ENCODE measurements at places on chromosomes 6 and 20. TPM values are rescaled to one million over a fixed set of nuclear protein-coding genes. Genes with fewer than 3 reads are reported as not detected.
A peak's percentile ranks its signal among the peaks of the same experiment; 100 is the strongest.

DNA sequence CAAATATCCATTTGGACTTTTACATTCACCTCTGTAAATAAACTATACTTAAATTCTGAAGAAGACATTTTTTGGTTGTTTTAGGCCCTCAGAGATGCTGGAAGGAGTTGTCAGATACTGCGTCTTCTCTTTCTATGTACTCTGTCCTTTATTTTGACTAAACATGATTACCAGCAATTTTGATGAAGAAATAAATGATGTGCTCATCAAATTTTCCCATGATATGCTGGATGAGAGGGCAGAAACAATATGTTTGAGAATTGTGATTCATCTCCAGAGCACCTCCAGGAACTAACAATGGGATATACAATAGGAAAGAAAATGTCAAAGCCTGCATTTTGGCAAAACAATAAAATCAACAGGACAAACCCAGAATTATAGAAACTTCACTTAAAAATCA lies 481.6 kb upstream of the HS3ST5 start:
- DNase-seq, result no peak

- DNase-seq, result no peak
Observed at GRCh38 chr6:39567091-39567490, 158.1 kb downstream of the KIF6 start.

GRCh38 chr20:2114990-2115681 lies 13.5 kb downstream of the STK35 start:
- no peak for DNase-seq

DNA sequence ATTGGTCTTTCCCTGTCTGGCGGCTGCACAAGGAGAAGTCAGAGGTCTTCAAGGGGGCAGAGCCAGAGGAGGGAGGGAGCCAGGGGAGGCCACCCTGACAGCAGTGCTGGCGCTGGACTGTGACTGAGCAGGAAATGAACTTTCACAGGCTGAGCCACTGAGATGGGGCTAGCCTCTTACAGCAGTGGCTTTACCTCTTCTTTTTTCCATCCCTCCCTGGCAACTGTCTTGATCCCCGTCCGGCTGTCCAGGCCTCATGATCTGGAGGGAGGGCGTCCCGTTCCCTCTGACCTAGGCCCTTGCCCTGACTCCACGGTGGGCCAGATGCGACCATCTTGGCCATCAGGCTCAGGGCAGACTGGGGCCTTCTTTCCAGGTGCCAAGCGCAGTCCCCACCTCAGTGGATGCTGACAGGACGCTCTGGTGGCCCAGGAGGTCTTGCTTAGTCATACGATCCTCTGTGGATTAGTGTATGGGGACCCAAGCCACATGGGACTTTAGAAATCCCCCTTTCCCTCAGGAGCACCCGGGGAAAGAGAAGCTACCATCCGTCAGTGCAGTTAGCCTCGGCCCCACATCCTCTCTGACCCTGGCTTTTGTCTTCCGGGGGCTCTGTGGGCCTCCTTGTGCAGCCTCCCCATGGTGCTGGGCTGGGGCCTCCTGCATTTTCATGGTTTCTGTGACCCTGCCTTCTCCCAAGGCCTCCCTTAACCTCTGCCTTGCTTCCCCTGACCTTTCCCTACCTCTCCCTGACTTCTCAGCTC lies 57.4 kb upstream of the CCDC167 start:
- no peak for DNase-seq

DNA sequence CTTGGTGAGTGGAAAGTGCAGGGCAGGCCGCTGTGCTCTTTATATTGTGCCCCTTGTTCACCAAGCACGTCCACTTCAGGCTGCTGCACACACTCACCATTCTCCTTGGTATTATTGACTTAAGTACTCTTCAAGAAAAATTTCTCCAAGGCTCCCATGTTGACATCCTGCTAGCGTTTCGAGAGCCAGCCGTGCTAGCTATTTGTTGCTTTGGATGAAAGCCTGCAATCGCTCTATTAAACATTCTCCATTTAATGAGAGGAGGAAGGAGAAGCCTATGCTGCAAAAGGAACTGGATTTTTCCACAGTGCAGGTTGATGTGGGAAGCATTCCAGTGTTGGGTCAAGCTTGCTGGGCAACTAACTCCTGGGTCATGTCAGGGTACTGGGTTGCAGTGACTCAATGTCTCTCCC lies 113.5 kb downstream of the CD83 start:
- DNase-seq, result no peak

Gene CALHM6
- total RNA-seq, result 1.7 TPM

- peak; percentile 43 for DNase-seq
Observed at GRCh38 chr6:83193747-83194566, 800 bp downstream of the RWDD2A start.

- no peak for DNase-seq
Observed at GRCh38 chr20:3121271-3121911, 36.9 kb upstream of the AVP start.

Gene THBS2
- 194 TPM for total RNA-seq

Gene TTLL9
- total RNA-seq, result not detected

Gene ARFGEF3
- total RNA-seq, result 5.1 TPM

- DNase-seq, result no peak
Observed at GRCh38 chr6:122449069-122449468, 22.5 kb downstream of the SERINC1 start.

Gene ADGRG6
- 0.64 TPM for total RNA-seq

DNA sequence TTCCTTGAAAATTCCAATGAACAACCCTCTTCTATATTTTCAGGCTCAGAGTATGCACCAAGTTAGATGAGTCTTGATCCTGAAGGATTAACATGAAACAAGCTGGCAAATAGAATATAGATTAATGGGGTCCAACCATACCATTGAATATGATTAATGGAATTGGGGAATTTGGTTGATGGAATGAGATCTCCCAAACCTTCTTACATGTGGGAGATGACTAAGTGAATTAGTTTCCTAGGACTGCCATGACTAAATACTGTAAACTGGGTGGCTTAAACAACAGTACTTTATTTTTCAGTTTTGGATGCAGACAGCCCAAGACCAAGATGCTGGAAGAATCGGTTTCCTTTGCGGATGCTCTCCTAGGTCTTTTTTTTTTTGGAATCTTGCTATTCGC lies 347.0 kb downstream of the QKI start:
- DNase-seq, result no peak

GRCh38 chr6:13479971-13480434 lies 7.4 kb downstream of the GFOD1 start:
- DNase-seq, result no peak

DNA sequence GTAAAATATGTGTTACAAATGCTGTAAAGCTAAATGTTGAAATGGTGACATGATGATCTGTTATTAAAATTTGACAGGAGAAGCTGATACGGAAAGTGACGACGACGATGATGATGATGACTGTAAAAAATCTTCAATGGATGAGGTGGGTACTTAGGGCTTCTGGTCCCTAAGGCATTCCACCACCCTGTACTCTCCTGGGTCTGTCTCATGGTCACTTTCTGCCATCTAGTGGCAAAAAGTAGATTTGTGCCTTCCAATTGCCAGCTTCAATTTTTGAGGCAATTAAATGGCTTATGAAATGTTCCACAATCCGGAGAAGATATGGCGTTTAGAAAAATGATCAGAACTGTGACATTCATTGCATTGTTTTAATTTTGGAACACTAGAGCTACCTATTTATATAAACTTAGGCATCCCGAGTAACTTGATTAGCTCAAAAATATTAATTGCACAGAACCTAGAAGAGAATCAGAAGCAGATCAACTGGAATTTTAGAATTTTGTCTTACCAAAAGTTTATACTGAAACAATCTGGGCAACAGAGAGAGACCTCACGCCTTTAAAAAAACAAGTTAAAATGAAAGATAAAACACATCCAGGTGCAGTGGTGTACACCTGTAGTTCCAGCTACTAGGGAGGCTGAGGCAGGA lies 346.5 kb upstream of the PLCB4 start:
- DNase-seq, result peak; percentile 38

DNA sequence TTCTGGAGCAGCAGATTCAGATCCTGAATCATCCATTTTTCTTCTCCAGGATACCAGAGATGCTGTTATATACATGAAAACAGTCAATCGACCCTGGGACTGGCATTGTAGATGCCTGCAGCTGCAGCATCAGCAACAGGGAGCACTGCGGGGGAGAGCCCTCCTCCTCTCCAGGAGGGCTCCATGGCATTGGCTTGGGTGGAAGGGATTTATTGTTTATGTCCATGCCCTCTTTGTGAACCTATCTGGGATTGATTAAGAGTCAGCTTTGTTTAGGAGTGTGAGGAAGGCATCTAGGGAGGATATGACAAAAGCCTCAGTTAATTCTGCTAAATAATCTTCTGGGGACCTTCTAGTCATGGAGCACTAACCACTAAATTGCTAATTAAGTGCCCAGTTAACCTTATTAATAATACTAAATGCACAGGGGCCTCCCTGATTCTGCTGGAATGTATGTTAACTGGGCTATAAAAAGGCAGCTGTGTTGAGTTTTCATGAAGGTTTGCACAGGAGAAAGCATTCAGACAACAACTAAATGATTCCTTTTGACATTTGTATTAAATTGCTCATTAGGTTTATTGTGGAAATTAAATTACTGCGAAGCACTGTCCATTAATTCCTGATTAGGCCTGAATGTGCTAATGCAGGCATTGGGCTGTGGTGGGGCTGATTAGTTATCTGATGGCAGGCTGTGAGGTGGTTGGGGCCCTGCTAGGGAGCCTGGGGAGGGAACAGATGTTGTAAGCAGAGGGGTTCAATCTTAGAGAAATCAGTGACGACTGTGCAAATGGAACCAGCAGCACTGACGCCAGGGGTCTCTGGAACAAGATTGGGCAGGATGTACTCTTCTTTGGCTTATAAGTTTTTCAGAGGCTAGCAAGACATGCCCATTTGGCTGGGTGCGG lies 57.6 kb downstream of the IMPG1 start:
- DNase-seq, result no peak

DNA sequence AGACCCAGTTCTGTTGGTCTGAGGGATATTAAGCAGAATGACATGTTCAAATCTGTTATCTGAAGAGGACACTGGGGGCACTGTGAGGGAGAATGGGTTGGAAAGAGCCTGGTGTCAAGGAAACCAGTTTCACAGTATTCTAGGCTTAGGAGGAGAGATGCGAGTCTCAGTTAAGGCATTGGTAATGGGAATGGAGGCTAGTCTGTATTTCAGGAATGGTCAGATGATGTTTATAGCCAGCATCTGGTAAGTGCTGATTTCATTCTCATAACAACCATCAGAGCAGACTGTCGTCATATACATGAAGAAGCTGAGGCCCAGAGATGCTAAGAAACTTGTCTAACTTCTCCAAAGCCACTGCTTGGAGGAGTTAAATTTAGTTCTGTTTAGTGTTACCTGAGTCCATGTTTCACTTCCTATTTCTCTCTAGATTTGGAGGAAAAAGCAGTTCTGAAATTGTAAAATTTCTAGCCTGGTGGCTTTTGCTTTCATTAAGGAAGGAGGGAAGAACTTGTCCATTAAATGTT lies 242.0 kb downstream of the ARID1B start:
- no peak for DNase-seq

Gene SLC35D3
- total RNA-seq, result not detected

GRCh38 chr20:31868853-31869672 lies 1.3 kb downstream of the DUSP15 start:
- no peak for DNase-seq

- DNase-seq, result peak; percentile 78
Observed at GRCh38 chr6:24902782-24903181, 33.0 kb downstream of the RIPOR2 start.

Gene BNIP5
- not detected for total RNA-seq

DNA sequence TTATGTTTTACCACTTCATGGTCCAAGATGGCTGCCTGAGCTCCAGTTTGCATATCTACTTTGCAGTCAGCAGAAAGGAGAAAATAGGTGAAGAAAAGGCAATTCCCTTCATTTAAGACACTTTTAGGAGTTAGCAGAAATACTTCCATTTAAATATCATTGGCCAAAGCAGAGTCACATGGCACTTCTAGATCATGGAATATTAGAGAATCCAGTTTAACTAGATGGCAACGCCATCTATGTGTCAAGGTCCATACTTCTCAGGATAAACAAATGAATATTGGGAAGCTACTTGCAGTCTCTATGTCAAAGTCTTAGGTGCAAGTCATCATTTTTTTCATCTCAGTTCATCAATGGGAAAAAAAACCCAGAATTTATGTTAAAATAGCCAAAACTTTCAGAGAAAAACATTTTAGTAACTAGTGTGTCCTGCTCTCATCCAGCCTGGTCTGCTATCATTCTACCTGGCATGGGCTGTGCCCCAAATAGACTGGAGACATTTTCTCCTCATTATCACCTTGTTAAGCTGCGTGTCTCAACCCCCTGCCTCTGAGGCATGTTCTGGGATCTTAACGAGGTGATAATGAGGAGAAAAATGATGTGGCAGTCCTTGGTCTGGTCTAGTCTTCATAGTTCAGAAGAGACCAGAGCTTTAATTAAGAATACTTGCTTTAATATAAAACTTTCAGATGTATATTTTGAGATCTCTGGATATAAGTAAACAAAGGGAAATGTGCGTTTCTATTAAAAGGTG lies 227.3 kb downstream of the TBX18 start:
- no peak for DNase-seq

GRCh38 chr6:163748886-163749285 lies 334.4 kb downstream of the QKI start:
- no peak for DNase-seq

DNA sequence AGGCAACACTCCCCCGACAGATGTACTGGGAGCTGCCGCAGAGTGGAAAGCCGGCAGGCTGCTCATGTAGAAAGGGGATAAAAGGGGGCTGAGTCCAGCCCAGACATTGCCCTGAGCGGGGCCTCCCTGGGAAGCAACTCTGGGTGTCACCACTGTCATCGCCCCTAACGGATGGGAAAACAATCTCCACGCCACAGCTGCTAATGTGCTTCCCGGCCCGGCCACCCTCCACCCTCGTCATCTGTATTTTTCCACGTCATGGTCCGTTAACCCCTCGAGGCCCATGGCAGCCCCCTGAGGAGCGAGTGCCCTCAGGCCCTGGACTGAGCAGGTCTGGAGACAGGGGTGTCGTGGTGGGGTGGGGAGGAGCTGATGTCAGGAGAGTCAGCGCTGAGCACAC lies 227.4 kb downstream of the DLL1 start:
- no peak for DNase-seq

Gene EPHA7
- 7.0 TPM for total RNA-seq

DNA sequence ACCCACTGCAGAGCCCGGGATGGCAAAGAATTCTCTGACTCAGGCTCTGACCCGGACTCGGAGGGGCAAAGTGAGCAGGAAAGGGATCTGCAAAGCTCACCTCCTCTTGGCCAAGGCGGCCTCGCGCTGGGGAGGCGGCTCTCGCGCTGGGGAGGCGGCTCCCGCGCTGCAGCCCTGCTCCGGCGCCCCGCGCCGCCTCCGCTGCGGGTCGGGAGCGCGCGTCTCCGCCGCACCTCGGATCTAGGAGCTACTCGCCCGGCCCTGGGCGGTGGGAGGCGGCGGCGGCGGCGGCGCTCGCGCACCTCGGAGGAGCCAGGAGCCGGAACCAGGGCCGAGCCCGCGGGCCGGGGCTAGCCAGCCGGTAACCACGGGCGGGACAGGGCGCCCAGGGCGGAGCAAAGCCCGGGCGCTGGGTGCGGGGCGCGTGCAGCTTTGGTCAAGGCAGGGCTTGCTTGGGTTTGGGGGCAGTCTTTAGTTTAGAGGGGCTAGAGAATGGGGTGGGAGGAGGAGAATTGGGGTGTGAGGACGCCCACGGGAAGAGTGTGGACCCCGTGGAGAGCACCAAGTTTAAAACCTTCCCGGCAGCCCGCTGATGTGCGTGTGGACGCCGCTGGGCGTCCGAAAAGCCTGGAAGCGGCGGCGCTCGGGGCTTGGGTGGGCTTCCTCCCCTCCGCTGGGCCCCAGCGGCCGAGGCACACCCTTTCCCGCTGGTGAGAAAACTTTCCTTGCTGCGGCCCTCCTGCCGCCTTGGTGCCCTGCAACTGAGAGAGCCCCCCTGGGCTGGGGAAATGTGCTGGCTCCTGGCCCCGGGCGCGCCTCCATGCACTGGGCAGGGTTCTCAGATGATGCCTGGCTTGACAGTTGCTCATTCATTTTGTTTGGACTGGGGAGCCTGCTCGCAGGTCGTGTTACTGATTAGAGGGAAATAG lies at the start of gene MRAP2:
Gene MRAP2, plus strand, starts transcription at position 250 of the 929 bp plus-strand sequence. CDS start 21,547 bp downstream, outside the sequence.
- peak; percentile 66 for DNase-seq

Data from MG63 (cell line).